ENCODE measurements at places on chromosomes 11 and 22.

DNA sequence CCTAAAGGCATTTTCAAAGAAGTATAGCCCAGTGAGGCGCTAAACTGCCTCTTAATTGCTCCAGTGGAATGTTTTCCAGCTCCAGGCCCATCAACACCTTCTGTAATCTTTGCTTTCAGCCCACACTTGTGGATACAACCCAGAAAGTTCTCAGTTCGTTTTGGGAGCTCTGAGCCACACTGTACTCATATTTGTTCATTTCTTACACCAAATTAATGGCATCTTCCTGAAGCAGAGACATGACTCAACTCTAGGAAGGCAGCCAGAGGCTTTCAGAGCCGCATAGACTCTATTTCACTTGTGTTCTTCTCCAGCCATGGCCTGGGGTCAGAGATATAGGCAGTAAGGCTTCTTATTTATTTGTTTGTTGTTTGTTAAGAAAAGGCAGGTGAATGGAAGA, 175.5 kb upstream of the NCAM1 start:
- no peak for DNase-seq

DNA sequence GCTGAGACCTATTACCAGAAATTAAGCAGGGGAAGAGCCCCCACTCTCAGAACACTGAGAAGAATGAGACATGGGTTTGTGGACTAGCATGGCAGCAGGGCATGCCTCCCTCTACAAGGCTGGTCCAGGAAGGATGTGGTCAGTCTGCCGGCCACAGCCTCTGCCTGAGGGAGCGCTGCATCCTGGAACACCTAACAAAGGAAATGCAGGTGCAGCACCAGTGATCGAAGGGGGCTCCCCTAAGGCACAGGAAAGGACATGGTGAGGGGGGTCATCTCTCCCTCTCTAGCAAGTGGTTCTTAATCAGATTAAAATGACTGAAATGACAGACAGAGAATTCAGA, 40.6 kb upstream of the ARL14EP start:
- no peak for DNase-seq

GRCh38 chr11:10503221-10503620, 37.8 kb downstream of the RNF141 start:
- no peak for DNase-seq

DNA sequence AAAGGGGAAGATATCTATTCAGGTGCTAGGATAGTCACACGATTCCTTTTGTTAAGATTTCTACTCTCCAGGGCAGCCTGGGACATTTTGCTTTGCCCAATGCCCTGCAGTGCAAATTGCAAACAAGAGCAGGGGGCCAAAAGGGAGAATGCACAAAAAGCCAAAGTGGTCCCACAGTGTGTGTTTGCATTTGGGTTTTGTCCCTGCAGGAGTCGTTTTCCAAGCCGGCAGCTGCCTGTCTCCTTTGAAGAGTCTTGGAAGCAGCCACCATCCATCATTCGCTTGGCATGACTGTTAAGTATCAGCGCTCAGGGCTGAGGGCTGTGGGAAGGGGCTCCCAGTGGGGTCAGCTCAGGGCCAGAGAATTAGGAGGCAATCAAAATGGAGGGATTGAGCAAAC, 184.7 kb downstream of the MIAT start:
- DNase-seq: no peak

DNA sequence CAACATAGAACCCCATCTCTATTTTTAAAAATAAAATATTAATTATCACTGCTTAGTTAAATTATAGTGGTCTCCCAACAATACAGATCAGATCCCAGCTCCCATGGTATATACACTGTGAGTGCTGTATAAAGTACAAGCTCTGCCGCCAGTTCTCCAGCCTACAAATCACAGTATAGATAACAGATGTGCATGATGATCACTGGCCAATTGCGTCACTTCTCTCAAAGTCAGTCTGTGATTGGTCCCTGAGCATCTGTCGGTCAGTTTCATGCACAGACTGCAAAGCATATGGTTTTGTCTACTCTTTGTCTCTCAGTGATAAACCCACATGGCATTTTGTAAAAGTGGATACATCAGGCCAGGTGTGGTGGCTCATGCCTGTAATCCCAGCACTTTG, 15.7 kb downstream of the PPARA start:
- no peak for DNase-seq

- no peak for DNase-seq
Observed at GRCh38 chr11:91536366-91536765, 688.3 kb upstream of the FAT3 start.

- no peak for DNase-seq
Observed at GRCh38 chr11:36452961-36453360, 57.1 kb downstream of the TRAF6 start.

- DNase-seq: no peak
Observed at GRCh38 chr22:23259916-23260644, 79.8 kb downstream of the BCR start.

DNA sequence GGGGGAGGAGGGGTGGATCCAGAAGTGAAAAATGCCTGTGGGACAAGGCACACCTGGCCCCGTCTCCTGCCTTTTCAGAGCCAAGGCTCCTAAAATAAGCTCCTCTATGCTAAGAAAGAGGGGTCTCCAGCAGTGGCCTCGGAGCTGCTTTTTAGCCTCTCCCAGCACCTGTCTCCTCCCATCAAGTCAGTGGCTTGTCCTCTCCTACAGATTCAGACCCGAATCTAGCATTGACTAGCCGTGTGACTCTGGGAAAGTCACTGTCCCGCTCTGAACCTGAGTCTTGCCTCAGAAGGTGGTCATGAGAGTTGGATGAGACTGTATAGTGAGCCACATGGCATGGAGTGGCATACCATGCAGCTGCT, 90.8 kb upstream of the THY1 start:
- no peak for DNase-seq

DNA sequence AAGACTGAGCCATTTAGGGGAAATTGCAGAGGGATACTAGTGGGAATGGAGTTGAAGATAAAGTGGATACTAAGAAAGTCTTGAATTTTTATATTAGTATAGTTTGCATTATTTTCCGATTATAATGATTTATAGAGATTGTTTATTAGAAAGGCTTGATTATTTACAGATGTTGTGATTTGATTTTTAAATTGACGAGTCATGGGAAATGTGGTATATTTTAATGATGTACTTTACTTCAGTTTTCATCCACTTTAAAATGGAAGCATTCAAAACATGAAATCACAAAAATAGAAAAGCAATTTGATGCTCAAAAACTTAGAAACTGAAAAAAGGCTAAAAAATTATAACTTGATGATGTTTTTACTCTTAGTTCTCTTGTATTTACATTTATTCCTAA, 21.2 kb downstream of the USP47 start:
- no peak for DNase-seq

DNA sequence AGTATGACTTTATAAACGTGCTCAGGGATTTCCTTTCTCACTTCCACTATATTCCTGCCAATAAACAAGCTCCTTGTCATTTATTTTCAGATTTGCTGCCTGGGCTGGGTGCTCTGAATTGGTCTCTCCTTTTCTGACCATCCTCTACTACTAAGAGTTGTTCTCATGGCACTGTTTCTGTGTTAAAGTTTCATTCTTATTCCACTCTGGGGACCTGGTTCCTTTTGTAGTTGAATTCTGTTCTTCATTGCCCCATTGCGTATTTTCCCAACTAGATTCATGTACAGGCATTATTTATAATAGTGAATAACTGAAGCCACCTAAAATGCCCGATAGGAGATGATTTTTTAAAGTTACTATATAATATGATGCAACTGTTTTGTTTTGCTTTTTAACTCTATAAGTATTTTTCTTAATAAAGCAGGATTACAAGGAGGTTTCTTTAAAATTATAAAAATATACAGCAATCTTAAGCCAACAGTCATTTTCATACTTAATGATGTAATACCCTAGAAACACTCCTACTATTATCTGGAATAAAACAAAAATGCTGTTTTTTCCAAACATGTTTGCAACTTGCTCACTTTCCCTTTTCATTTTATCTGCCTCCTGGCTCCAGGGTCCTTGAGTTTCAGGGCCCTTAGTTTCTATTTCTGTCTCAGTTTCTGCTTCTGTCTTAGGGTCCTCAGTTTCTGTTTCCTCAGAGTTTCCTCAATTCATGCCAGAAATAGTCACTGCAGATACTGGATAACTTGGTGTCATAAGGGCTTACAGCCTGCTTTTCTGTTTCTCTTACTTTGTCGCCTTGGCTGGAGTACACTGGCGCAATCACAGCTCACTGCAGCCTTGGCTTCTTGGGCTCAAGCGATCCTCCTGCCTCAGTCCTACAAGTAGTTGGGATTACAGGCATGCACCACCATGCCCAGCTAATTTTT, 9.8 kb upstream of the FUT4 start:
- DNase-seq: no peak

DNA sequence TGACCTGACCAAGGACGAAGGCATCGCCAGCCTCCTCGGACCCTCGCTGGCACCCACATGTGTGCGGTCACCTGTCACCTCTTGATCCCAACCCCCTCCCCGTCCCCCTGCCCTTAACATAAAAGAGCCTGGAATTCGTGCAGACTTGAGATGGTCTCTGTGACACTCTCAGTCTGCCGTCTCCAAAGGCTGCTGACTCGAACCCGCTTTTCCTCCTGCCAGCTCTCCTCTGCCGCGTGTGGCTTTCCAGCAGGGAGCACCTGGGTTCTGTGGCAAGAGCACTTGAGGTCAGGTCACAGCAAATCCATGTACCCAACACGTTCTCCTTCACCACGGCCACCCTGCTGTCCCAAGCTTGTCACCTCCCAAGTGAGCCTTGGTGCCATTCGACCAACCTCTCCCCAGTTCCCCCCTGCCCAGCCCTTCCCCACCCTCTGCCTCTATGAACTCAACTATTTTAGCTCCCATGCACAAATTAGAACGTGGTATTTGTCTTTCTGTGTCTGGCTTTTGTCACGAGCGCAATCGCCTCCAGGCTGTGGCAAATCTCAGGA, 207.6 kb downstream of the BRD1 start:
- no peak for DNase-seq

DNA sequence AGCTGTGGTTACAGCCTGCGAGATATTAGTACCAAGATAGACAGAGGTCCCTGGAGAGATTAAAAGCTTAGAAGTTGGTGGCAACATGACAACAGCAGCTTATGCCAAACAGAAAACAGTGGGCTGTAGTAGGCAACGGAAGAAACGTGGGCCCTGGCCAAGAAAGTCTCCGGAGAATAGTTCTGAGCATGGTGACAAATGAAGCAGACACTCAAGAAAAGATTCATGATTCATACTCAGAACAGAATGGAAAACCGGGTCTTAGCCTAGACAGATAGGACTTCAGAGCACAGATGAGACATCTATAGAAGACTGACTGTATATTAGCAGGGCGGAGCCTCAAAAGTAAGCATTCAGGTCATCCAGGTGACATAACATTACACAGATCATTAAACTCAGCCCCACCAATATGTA, 727.4 kb downstream of the ETS1 start:
- DNase-seq: no peak

GRCh38 chr11:96741068-96741467, 351.3 kb downstream of the JRKL start:
- DNase-seq: no peak

GRCh38 chr11:94749369-94749768, 18.8 kb upstream of the AMOTL1 start:
- no peak for DNase-seq

DNA sequence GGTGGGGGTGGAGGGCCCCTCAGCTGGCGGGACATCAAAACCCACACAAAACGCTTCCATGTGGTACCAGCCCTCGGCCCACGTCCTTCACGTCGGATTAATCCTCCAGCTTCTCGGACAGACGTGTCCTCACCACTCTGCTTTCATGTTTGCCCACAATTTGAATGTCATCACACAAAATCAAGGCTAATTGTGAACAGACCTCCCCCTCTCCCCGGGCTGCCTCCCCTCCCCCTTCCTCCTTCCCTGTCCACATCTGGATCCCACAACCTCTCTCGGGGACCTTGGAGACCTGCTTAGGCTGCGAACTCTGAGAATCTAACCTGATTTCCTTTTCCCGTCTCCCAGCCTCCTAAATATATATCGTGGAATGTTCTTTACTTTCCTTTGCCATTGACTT, 262.9 kb downstream of the MN1 start:
- no peak for DNase-seq

- DNase-seq: no peak
Observed at GRCh38 chr11:57453543-57454177, 6.7 kb upstream of the RTN4RL2 start.

DNA sequence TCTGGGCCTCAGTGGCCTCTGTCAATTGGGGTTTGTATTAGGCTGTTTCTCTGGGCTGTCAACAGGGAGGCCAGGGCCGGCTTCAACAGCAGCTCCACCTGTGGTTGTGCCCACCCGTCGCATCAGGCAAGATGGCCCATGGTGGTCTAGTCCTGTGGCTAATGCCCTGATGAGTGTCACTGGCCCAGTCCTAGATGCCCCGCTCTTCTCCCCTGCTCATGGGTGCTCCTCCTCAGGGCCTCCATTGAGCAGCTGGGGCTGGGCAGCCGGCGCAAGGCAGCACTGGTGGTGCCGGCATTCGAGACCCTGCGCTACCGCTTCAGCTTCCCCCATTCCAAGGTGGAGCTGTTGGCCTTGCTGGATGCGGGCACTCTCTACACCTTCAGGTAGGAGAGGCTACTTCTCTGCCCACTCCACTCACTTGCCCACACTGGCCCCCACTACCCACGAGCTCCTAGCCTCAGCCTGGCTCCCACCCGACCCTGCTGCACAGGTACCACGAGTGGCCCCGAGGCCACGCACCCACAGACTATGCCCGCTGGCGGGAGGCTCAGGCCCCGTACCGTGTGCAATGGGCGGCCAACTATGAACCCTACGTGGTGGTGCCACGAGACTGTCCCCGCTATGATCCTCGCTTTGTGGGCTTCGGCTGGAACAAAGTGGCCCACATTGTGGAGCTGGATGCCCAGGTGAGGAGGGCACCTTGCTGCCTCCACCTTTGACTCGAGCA, 5.4 kb downstream of the LARGE2 start:
- DNase-seq: no peak
